M059J (cell line): ENCODE measurements at places on chromosomes 12 and 14. TPM values are rescaled to one million over a fixed set of nuclear protein-coding genes. Genes with fewer than 3 reads are reported as not detected.

C12orf60 gene
- total RNA-seq = 0.69 and 2.0 TPM in 2 replicates

GRCh38 chr12:117152793-117153775 lies 37.2 kb downstream of the FBXO21 start:
- DNase-seq = no peak

DNA sequence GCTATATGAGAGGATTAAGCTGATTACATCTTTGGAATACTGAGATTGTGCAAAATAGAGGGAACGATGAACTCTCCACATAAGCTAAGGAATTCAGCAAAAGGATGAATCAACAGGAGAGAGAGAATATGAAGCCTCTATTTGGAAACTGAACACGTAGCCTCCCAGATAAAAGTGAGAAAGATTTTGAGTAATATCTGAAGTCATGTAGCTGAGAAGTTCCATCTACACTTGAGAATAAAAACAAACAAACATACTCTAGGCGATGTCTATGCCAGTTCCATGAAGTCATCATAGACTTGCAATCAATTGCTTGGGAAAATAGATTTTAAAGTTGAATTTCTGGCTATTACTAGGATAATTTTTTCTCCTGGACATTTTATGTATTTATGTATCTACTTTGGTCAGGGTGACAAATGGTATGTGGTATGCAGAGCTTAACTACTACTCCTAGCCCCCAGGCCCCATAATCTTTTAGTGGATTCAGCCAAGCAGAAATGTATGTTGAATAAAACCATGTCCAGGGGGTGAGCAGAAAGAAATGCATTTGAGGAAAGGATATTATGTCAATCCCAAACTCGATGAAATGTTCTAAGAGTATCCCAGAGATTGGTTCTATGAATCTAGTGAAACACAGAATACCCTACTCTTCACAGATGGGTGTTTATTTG lies 627.4 kb downstream of the DIO2 start:
- peak; percentile 72 for DNase-seq

DNA sequence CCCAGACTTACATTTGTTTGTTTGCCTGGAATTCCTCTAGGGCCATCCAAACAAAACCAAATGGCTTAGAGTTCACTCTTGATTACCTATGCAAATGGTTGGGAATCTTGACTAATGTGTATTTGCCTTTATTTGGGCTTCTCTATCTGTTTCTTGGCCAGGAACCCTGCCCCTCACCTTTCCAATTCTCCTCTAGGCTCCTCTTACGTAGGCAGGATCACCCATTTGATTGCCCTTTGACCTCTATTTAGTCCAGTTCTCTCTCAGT lies 123.0 kb upstream of the DYRK2 start:
- no peak for DNase-seq

GRCh38 chr14:100436745-100437406 lies 113.7 kb downstream of the SLC25A47 start:
- DNase-seq = no peak
